Large intestine (tissue), 12 donors: ENCODE measurements at places on chromosomes 6 and 20.

- DNase-seq: no peak
Observed at GRCh38 chr20:53751620-53752318, 158.1 kb upstream of the ZNF217 start.

DNA sequence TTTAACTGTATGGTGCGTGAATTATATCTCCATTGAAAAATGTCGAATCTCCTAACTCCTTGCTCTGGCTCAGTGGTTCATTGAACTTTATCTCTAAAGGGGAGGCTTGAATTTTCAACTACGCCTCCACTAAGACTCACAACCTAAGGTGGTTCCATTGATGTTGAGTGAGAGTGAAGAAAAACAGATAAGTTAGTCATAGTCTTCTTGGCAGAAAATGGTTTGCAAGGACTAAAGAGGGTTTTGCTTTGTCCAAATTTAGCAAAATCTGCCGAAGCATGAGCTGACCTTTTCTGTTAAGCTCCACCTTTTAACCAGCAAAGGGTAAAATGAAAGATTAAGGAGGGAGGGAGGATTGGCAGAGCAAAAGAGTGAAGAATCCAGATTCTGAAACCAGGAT lies 290.2 kb upstream of the SPTLC3 start:
- DNase-seq: no peak

DNA sequence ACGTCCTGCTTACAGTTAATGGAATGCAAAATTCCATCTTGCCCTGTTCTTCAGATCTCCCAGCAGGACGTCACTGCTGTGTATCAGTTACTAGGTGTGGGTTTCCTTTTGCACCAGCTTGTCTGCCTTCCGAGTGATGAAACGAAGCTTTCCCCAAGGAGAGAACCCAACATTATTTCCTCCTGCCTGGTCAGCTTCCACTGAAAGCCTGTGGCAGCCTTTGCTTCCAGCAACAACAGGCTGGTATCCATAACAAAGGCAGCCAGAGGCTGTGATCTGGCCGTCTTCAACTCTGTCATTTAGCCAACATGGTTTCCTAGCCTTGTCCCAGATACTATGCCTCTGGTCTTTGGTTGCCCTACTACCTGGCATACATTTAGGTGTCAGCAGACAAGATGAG lies 78.9 kb upstream of the HEY2 start:
- peak; percentile 5 for DNase-seq

- no peak for DNase-seq
Observed at GRCh38 chr20:23142162-23143050, 56.3 kb upstream of the CD93 start.

DNA sequence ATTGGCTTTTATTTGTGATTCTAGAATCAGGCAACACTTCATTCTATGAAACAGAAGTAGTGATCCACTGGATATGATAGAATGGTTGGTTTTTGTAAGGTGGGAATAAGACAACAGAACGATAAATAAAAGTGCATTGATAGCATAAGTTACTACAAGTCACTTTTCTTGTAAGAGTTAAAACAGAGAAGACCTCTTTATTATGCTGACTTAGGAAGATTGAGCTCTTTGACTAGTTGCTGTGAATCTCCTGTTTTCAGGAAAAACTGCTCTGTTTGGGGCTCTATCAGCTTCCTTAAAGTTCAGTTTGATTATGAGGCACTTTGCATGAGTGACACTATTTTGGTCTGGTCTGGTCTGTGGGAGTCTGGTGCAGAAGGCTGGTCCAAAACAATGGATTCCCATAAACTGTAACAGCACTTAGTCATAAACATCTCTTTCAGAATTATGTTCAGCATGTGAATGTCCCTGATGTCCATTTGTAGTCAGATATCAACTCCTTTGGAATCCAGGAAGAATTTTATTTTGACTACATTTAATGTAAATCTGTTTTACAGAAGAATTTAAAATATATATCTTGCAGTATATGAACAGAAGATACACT lies 35.0 kb upstream of the DSE start:
- DNase-seq: no peak

DNA sequence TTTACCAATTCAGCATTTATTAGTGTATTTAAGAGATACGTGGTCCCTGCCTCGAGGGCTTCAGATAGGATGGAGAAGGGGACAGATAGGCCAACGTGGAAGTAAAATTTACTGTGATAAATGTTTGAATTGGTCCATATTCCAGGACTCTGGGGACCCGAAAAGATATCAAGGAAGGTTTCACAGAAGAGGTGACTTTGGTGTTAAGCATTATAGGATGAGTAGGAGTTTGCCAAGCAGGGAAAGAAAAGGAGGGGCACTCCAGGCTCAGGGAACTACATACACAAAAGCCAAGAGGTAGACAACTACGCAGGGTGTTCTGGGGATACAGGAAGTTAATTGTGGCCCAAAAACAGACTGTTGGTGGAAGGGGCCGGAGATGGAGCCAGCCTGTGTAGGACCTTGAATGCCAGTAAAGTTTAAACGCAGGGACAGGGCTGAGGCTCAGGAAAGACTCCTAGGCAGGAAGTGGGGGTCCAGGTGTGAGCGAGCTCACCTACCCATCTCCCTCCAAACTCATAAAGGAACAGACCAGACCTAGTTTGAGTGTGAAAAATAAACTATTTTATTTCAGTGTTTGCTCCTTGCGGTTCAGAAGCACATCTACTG lies 37.0 kb downstream of the TGM2 start:
- DNase-seq: no peak

- DNase-seq: no peak
Observed at GRCh38 chr6:19866173-19866984, 29.2 kb downstream of the ID4 start.

DNA sequence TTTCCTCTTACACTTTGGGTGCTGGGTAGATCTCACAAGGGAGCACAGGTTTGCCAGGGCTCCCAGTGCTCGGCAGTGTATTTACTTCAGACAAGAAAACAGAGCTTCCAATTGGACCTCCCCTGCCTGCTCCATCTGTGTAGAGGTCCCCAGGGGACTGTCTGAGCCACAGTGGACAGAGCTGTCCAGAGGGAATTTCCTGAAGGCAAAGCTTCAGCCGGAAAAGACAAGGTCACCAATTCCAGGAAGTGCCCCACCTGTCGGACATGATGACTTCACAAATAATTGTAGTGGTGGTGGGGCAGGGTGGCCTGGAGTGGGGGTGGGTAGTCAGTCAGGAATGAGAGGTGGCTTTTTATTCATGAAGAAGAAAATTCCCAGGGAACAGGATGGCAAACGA lies 18.6 kb downstream of the ADGRF5 start:
- DNase-seq: no peak

- no peak for DNase-seq
Observed at GRCh38 chr6:137846772-137847313, 20.2 kb upstream of the TNFAIP3 start.
